ENCODE measurements at places on chromosomes 4 and X. TPM values are rescaled to one million over a fixed set of nuclear protein-coding genes. Genes with fewer than 3 reads are reported as not detected.

DIPK2B gene
- not detected for total RNA-seq

CSAG3 gene
- total RNA-seq = not detected

HTRA3 gene
- 1.1 TPM for total RNA-seq

TMPRSS11F gene
- not detected for total RNA-seq

PAGE4 gene
- not detected for total RNA-seq

ZMAT1 gene
- not detected for total RNA-seq

PRRG3 gene
- not detected for total RNA-seq

PDE6B gene
- total RNA-seq = under 0.01 TPM

SPANXN4 gene
- not detected for total RNA-seq

DNA sequence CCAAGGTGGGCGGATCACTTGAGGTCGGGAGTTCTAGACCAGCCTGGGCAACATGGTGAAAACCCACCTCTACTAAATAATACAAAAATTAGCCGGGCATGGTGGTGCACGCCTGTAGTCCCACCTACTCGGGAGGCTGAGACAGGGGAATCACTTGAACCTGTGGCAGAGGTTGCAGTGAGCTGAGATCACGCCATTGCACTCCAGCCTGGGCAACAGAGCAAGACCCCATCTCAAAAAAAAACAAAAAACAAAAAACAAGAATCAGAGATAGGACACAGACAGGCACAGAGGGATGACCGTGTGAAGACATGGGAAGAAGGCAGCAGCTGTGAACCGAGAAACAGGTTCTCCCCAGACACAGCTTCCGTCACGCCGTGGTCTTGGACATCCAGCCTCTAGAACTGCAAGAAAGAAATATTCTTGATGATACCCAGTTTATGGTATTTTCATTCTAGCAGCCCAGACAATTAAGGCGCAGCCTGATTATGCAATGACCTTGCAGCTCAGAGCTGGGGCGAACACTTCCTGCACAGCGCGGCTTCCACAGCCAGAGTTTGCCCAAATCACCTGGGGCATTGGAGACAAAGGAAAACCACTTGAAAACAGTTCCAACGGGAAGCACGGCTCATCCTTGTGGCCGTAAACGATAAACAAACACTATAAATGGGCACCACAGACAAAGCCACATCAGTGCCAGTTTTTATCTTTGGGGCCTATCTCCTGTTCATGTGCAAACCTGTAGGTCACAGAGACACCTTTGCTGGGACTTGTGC lies 4.2 kb upstream of the ARSD start:
- DNase-seq = no peak

GRCh38 chr4:154516318-154517029 lies 24.9 kb upstream of the DCHS2 start:
- DNase-seq = no peak

DNA sequence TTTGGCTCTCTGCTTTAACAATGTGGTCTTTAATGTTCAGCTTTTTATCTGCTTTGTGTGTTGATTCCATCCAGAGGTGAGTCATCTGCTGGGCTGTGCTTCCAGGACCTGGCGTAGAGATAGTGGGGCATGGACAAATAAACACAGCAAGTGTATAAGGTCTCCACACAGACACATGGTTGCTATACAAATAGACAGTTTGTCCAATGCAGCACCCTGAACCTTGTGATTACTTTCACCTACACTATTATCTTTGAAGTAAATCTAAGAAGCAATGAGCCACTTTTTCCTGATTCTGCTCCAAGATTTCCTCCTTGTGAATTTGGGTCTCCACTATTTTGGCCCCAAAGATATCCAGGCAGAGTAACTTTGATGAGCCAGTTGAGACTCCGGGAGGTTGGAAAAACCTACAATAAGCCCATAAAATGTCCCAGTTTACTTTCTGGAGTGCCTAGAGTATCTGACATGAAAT lies 12.1 kb downstream of the PPARGC1A start:
- DNase-seq = peak; percentile 84

GRCh38 chr4:55819634-55820033 lies at the start of gene EXOC1L:
TSS of gene EXOC1L (plus strand) at chr4:55819790. CDS start at chr4:55820027, 237 bp downstream.
- DNase-seq = no peak

DNA sequence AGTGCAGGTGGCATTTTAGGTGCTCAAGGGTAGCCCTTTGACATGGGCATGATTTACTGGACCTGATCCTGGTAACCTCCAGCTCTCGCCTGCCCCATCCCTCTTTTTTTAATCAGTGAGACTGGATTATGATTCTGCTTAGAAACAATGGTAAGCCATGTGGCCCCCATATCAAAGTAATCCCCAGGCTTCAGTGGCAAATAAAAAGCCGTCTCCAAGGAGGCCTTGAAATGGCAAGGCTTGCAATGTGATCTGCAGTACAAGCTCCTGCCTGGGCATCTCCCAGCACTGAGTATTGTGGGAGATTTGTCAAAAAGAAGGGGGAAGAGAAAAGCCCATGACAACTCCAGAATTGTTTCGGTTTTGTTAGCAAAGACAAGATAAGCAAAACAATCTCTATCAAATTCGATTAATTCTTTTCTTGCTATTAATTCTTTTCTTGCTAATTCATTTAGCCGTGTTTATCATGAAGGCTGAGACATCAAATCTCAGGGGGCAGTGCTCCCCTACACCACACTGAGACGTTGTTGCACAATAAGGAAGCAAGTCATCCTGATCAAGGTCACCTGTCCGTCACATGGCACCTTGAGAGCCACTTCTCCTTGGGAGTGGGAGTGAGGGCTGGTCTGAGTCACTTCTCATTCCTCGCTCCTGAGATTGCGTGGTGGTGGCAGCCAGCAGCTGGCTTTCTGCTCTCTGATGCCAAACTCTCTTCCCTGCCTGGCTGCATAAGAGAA lies 312.7 kb upstream of the GATB start:
- peak; percentile 38 for DNase-seq

DNA sequence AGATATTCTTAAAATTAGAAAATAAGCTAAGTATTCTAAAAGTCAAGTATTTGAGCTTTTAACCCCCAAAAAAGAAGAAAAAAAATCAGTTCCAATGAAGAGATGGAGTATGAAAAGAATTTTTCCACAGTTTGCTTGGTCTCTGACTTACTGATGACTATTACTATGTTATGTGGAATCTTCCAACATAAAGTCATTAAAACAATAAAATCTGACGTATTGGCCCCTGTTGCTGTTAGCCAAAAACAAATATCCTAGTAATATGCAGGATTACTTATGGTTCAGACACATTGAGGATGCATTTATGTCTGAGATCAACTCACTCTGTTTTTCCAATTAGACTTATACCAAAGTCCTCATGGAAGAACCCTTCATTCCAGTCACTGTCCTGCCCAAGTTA lies 517.2 kb upstream of the ADGRL3 start:
- DNase-seq = peak; percentile 79

DNA sequence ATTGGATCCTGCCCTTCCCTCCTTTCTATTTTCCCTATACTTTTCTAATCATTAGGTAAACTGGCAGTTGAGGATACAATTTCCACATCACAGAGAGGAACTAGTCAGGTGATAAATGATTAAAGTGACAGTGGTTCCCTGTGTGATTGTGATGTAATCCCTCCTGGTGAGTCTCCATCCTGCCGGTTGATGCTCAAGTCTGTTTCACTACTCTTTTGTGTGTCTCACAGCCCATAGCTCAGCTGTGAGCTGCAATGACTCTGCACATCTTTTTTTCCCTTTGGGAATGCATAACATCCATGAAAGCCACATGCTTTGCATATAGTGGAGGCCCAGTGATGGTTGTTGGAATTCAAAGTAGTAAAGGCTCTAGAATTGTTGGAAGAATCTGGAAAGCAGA lies 60.4 kb downstream of the CCNI start:
- peak; percentile 90 for DNase-seq

GRCh38 chrX:109954955-109955354 lies 48.0 kb upstream of the TMEM164 start:
- DNase-seq = no peak

GRCh38 chr4:99803566-99804101 lies 13.0 kb upstream of the DAPP1 start:
- DNase-seq = no peak

GRCh38 chrX:152020888-152021287 lies 46.4 kb upstream of the GABRE start:
- no peak for DNase-seq

- DNase-seq = no peak
Observed at GRCh38 chr4:174279433-174280155, 3.9 kb downstream of the FBXO8 start.

Data from IMR-90 (cell line).